ENCODE measurements at places on chromosomes 12 and 14.

DNA sequence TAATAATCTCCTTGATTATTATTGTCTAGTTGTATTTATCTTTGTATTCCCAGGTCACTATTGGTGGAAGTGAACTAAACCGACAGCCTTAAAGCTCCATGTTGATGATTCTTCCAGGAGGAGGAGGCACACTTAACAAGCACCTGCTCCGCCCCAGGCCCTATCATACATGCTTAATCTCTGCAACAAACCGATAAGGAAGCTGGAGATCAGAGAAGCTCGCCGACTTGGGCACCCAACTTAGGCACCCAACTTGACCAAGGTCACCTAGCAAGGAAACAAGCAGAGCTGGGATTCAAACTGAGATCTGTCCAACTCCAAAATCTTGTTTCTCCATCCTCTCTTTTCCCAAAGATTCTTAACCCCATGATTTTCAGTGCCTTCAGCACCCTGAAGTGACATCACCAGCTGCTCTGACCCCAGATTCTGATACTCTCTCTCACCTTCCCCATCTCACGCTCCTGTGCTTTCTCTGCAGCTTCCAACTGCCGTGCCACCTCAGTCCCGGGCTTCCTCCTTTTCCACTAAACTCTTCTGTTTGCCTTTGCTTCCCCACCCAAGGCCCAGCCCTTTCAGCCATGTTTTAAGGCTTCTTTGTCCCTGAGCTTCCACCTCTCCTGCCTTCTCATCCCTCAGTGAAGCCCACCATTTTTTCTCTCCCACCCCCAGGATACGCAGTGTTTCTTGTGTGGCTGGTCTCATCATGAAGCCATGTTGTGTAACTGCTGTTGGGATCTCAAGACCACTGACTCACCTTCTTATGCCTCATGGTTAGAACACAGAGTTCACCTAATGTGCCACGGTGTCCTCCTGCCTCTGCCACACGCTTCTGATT is 6.6 kb upstream of the KRT18 start:
- no peak for DNase-seq

- DNase-seq: no peak
Measured at GRCh38 chr12:112236786-112237185, 111.4 kb downstream of the TRAFD1 start.

DNA sequence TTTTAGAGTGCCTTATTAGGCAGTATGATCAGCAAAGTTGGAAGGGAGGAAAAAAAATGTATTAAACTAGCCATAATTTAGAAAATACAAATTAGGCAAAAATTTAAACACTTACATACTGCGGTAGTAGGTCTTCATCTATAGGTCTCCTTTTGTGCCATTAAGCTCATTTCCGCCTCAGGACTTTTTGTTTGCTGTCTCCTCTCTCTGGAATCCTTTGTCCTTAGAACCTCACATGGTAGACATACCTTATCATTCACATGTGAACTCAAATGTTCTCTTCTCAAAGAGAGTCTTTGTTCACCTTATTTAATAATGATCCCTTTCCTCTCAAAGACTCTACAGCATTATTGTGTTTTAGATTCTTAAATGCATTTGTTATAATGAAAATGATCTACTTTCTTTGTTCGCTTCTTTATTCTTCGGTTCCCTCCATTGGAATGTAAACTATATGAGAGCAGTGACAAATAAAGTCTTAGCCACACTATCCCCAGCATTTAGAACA is 14.7 kb downstream of the FANCM start:
- DNase-seq: no peak

- DNase-seq: no peak
Measured at GRCh38 chr12:120483621-120484020, 12.3 kb upstream of the DYNLL1 start.

All from globus pallidus (tissue), 1 donor.